ENCODE measurements at places on chromosomes 2 and 18. TPM values are rescaled to one million over a fixed set of nuclear protein-coding genes. Genes with fewer than 3 reads are reported as not detected.

REG3A gene
- total RNA-seq = not detected

PRSS56 gene
- total RNA-seq = 2.6 TPM

LYPD1 gene
- total RNA-seq = 6.1 TPM

IL1R2 gene
- 0.18 TPM for total RNA-seq

PHOSPHO2 gene
- 3.7 TPM for total RNA-seq

NT5C1B gene
- total RNA-seq = not detected

POTEI gene
- not detected for total RNA-seq

CTLA4 gene
- 0.31 TPM for total RNA-seq

CFAP65 gene
- total RNA-seq = not detected

SUCLG1 gene
- total RNA-seq = 60.2 TPM

C2orf15 gene
- 0.04 TPM for total RNA-seq

ITGA4 gene
- total RNA-seq = 19.5 TPM

APOB gene
- total RNA-seq = 0.35 TPM

DNA sequence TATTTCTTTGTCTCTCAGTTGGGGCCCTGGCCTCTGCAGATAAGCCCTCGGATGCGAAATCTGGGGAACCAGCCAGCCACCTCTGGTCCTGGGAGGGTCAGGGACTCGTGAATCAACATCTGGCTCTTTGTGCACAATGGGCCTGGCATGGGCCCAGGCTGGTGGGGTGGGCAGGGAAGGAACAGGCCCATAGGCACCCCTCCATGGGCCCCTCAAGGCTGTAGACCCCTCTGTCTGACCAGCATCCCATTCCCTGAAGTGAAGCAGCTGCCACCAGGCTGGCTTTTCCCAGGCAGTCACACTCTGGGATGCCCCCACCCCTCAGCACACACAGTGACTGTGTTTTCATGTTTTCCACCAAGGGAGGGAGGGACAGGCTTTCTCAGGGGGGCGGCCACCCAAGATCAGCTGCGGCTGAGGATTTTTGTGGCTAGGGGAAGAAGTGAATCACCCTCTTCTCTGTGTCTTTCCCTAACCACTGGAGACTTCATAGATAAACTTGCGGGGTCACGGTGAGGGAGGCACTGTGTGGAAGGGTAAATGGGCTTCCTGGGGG is 166.0 kb downstream of the AGAP1 start:
- peak; percentile 52 for DNase-seq

- DNase-seq = no peak
Measured at GRCh38 chr18:604771-605170, 8.0 kb downstream of the CLUL1 start.

DNA sequence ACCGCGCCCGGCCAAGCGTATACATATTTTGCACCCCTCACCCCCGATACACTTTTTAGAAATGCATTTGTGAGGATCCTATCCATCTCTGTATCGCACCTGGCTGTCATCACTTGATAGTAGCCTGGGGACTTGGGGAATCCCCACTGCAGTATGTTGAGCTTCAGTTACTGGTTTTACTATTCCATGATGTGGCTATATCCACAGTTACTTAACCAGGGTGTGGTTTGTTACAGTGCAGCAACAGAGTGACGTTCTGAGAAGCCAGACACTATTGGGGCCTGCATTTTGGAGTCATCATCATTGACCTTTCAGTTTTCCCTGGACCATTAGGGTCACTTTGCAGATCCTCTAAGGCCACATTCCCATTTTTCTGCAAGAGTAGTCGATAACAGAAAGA is 212.7 kb downstream of the AGAP1 start:
- no peak for DNase-seq

DNA sequence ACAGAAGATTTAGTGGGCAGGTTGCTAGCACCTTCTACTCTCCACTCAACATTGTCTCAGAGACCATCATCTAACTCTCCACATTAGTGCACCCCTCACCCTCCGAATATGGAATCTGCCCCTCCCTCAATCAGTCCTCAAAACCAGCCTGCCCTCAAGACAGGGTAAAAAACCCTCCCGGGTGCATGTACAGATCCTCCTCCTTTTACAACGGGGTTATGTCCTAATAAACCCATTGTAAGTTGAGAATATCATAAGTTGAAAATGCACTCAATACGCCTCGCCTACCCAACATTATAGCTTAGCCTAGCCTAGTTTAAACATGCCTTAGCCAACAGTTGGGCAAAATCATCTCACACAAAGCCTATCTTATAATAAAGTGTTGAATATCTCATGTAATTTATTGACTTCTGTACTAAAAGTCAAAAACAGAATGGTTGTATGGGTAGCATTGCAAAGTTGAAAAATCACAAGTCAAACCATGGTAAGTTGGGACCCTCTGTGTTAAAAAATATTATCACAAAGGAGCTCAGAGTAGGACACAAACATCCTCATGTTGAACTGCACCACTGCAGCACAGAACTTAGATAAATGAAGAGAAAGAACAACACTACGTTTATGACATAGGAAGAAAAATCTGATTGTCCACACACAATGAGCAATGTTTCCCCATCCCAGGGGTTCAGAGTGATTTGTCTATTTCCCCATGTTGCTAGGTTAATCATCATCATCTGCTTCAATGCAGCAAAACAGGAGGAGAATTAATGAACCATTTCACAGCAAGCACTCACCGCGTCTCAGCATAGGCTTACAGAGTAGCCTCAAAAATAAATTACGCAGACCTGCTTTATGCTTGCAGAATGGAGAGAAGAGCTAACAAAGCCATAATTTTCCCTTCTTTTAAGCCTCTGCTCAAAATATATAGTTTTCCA is 184.1 kb upstream of the ARL4C start:
- DNase-seq = no peak

DNA sequence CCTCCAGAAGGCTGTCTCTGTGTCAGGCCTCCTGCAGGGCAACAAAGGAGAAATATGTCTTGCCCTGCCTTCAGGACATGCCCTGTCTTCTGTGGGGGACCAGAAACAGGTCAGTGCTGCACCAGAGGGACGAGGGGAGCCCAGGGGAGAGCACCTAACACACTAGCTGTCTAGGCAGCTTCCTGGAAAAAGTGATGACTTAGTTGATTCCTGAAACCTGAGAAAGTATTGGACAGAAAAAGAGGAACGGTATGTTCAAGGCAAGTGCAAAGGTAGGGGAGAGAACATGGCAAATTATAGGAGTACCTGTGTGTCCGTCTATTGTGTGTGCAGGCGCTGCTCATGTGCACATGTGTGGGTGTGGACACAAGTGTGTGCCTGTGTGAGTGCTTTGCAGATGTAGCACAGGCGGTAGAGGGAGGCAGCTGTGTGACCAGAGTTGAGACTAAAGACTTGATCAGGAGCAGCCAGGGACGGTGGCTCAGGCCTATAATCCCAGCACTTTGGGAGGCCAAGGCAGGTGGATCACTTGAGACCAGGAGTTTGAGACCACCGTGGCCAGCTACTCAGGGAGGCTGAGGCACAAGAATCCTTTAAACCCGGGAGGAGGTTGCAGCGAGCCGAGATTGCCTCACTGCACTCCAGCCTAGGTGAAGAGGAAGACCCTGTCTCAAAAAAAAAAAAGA is 119.5 kb downstream of the GYPC start:
- DNase-seq = no peak

GRCh38 chr2:197286805-197287595 is 23.6 kb downstream of the ANKRD44 start:
- peak; percentile 84 for DNase-seq

- DNase-seq = no peak
Measured at GRCh38 chr2:214995409-214995808, 143.0 kb downstream of the ABCA12 start.

- DNase-seq = peak; percentile 68
Measured at GRCh38 chr2:219836647-219837177, 209.3 kb downstream of the SLC4A3 start.

DNA sequence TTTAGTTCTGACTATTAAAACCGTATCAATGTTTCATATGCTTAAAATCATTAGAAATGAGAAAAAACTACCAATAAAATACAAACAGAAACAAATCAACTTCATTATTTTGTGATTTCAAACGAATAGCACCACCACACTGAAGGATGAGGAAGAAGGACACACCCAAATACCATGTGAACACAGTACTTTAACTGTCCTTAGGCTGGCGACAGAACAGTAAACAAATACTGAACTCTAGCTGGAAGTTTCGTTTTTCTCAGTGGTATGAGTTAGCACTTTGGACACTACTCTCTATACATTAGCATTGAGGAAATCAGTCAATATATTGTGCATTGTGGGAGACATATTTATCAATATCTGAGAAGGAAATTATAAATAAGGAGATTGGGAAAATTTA is 202.4 kb upstream of the AGAP1 start:
- no peak for DNase-seq

DNA sequence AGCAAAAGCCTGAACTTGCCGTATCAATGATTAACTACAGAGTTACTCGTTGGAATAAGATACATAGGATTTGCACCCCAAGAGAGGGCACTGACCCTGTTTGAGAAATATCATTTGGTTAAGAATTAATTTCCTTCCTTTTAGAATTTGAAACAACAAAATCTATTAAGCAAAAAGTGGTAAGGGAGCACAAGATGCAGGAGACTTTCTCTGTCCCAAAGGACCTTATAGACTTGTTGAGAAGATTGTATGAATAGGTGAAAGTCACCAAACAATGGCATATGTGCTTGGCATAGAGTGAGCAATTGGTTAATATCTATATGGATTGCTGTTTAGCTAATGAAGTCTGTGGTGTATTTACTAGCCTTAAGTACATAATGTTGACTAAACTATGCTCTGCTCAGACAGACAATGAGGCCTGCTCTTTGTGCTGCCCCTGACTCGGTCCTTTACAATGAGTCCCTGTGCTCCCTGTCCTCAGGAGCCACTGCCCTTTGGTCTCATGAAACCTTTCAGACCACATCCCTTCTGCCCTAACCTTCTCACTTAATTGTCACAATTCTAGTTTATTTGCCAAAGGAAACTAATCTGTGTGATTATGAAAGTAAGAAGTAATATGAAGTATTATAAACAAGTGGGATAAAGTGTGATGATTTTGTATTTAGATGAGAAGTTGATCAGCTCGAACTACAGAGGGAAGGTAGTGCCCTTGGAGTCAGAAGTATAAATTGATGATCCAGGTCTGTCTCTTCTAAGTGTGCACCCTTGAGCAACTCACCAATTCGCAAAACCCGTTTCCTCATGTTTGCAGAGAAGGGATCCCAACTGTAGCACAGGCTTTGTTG is 21.2 kb upstream of the HNMT start:
- no peak for DNase-seq

DNA sequence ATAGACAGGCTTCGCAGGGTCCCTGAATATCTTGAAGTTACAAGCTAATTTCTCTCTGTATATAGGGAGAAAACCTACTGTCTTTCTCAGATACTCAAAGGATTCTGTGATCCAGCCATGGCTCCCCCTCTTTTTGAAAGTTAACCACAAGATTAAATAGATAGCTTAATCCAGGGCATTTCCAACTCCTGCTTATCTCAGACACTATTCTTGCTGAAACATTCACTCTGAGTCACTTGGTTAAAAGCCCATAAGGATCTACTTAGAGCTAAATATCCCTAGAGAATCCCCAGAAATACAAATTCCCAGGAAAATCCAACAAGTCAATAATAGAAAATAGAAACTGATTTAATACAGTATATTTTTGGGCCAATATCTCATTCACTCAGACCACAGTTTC is 179.1 kb upstream of the LYPD1 start:
- peak; percentile 38 for DNase-seq

GRCh38 chr2:127403460-127403859 is 14.8 kb upstream of the PROC start:
- no peak for DNase-seq

DNA sequence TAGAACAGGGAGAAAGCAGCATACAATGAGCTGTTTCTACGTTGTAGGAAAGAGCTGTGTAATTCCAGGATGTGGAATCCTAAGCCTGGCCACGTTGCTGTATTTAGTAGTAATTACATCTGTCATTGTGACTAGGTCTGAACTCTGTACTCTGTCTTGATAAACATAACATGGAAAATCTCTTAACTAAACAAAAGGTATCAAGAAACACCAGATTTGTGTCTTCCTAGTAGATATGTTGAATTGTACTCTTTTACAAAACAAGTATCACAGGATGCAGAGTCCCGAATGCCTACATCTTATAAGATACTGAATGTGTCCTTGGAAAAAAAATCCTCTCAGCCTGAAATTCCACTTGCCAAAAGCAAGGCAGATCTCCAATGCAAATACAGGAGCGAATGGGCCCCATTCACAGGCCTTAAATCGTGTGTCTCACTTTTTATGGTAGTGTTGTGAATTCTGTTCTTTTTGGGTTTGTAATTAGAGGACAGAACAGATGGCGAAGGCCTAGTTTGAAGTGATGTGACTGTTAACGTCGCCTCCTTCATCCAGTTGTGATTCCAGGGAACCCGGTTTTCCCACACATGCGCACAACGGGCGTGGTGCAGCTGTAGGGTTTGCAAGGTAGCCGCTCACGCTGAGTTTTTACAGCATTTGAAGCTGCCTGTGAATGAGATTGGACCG is 246.5 kb downstream of the GBX2 start:
- DNase-seq = no peak

DNA sequence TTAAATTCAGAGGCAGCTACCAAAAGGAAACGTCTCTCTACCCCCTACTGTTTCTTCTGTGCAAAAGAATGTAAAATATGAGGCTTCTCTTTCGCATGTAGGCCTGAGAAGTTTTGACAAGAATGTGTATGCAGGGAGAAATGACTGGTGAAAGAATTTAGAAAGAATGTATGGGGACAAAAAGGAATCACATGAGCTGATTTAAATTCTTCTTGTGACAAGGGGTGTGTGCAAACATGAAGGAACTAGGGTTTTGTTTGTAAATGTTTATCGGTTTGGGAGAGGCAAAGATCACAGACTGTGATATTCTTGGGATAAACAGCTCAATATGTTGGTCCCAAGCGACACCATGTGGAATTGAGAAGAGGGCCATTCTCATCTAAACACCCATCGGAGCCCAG is 345.2 kb upstream of the VRK2 start:
- no peak for DNase-seq

- DNase-seq = peak; percentile 64
Measured at GRCh38 chr2:69817729-69818501, 11.5 kb upstream of the GMCL1 start.

GRCh38 chr2:203918264-203918663 is 18.3 kb upstream of the ICOS start:
- peak; percentile 70 for DNase-seq

- no peak for DNase-seq
Measured at GRCh38 chr2:197606180-197606579, 69.2 kb downstream of the RFTN2 start.

GRCh38 chr18:13435586-13436333 is 217.2 kb downstream of the LDLRAD4 start:
- no peak for DNase-seq

GRCh38 chr2:61536180-61536571 is 2.0 kb downstream of the XPO1 start:
- peak; percentile 64 for DNase-seq

Measured in muscle of leg (tissue), 16 donors.